RWPE1 (cell line): ENCODE measurements at places on chromosomes 7 and 10.

DNA sequence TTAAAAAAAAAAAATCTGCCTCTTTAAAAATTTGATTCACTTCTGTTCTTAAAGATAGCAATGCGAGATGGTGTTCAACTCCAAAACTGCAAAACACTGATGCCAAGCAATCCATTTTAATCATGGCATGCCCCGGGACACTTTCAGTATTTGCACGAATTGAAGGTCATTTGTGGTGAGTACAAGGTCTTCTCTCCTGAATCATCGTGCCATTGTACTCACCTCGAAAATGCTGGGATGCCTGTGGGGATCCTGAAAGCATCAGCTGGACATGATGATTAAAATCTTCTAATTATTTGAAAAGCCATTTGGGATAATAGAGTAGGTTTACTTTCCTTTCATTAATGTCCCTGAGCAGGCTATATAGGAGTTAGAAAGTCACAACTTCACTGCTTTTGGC is 125.1 kb upstream of the NRP1 start:
- DNase-seq, result no peak

DNA sequence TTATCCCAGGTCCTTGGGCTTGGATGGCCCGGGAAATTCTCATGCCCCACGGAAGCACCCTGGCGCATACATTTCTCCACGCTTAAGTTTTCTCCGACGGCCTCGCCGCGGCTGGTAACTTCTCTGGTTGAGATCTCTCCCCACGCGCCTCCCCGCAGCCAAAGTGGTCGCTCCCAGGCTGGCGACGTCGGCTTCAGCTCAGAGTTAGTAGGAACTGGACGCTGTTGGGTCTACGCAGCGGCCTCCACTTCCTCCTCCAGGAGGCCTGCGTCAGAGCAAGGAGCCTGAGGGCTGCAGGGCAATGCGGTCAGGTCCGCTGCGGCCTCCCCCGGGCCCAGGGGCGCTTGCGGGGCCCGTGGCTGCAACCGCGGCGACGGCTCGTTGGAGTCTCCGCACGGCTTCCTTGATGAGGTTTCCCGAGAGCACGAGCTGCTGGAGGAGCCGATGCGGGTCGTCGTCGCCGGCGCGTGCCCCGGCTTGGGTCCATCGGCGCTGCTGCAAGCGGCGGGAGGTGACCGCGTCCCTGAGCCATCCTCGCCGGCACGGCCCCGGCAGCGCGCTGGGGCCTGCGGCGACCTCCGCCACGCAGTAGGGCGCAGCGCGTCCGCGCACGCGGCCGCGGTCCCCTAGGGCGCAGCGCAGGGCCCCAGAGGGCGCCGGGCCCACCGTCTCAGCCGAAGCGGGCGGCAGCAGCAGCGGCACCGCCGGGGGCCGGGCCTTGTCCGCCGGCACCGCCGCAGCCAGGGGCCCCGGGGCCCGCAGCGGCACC is 744 bp downstream of the FRAT2 start:
- DNase-seq, result peak; percentile 34

DNA sequence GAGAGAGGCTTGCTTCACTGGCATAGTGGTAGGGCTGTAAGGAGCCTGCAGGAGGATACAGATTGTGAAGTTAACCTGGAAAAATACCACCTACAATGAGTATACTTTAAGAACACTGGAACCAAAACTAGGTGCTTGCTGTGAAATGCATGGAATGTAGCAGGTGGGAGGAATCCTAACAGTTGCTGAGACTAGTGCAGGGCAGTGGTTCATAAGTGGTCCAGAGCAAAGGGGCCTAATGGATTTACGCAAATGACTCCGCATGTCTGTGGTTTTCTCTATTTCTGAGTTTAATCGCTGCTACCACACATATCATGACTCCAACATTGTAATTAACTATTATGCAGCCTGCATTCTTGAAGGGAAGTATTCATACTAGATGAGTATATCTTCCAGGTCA is 218.4 kb downstream of the CHRM2 start:
- no peak for DNase-seq

- no peak for DNase-seq
Measured at GRCh38 chr10:18635995-18636394, 15.4 kb downstream of the NSUN6 start.

DNA sequence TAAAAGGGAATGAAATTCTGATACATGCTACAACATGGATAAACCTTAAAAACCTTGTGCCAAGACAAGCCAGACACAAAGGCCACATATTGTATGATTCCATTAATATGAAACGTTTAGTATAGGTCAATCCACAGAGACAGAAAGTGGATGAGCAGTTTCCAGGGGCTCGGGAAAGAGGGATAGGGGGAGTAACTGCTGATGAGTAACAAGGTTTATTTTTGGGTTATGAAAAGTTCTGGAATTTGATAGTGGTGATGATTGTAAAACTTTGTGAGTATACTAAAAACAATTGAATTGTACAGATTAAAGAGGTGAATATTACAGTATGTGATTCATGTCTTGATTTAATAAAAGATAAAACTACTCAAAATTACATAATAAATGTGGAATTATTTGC is 19.1 kb upstream of the SLC13A1 start:
- no peak for DNase-seq

GRCh38 chr7:106329971-106330733 is 45.4 kb upstream of the NAMPT start:
- no peak for DNase-seq

- peak; percentile 16 for DNase-seq
Measured at GRCh38 chr10:15518250-15518649, 147.2 kb upstream of the FAM171A1 start.

- peak; percentile 17 for DNase-seq
Measured at GRCh38 chr10:96044736-96045135, 1.4 kb downstream of the CCNJ start.

GRCh38 chr7:94394109-94394436 is 622 bp upstream of the COL1A2 start:
- no peak for DNase-seq

GRCh38 chr7:4272141-4272540 is 410.0 kb upstream of the FOXK1 start:
- no peak for DNase-seq

DNA sequence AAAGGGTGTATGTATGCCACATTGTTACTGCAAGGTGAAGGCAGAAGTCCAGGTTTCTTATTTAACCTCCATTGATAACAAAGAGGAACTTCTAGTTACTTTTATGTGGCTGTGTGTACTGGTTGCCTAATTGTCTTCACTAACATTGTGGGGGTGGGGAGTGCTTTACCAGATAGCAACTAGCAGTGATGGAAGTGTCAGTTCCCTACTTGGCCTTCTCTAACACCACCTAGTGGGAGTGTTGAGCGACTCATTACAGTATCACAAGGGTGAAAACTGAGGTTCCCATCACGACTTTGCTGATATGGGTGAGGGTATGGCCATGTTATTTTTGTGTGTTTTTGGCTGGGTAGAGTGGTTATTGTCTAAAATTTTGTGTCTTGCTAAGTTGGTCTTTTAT is 274.4 kb downstream of the THSD7A start:
- DNase-seq, result peak; percentile 13

DNA sequence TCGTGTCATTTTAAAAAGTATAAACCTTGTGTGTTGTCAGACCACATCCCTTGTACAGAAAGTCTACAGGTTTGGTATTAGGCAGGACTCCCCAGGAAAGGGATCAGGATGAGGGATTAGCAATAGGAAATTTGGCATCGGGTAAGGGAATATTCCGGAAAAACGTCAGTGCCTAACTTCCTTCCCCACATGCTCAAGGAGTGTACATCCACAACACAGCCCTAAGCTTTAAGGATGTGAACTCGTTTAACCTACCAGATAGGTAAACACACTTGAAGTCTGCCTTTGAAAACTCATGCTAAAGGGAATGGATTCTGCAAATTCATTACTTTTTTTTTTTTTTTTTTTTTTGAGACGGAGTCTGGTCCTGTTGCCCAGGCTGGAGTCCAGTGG is 194.9 kb downstream of the SKIDA1 start:
- no peak for DNase-seq

GRCh38 chr10:133122171-133122935 is 34.6 kb downstream of the ADGRA1 start:
- no peak for DNase-seq

DNA sequence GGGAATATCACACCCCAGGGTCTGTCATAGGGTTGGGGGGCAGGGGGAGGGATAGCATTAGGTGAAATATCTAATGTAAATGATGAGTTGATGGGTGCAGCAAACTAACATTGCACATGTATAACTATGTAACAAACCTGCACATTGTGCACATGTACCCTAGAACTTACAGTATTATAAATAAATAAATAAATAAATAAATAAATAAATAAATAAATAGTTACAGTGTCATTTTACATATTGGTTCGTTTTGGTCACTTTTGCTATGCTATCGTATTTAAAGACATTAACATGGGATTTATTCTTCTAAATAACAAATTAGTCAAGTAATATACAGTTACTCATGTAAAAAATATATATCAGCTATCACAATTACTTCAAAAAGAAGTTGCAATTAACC is 228.7 kb downstream of the HECW1 start:
- no peak for DNase-seq

GRCh38 chr7:100485471-100485876 is 1.7 kb downstream of the NYAP1 start:
- no peak for DNase-seq

GRCh38 chr7:119175911-119176627 is 951.6 kb downstream of the ANKRD7 start:
- peak; percentile 13 for DNase-seq

DNA sequence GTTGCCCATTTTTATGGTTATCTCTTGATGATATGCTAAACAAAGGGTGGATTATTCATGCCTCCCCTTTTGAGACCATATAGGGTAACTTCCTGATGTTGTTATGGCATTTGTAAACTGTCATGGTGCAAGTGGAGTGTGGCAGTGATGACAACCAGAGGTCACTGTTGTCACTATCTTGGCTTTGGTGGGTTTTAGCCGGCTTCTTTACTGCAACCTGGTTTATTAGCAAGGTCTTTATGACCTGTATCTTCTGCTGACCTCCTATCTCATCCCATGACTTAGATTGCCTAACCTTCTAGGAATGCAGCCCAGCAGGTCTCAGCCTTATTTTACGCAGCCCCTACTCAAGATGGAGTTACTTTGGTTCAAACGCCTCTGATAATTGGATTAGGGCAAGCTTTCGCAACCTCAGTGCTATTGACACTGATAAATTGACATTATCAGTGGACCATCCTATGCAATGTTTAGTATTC is 36.9 kb downstream of the BAG3 start:
- no peak for DNase-seq

- no peak for DNase-seq
Measured at GRCh38 chr7:28091190-28091589, 89.4 kb downstream of the JAZF1 start.

GRCh38 chr10:97593421-97593820 is 3.9 kb downstream of the C10orf62 start:
- no peak for DNase-seq

GRCh38 chr10:43409385-43410109 is 561 bp upstream of the HNRNPF start:
- no peak for DNase-seq

- no peak for DNase-seq
Measured at GRCh38 chr10:76010703-76011102, 579.3 kb downstream of the LRMDA start.

DNA sequence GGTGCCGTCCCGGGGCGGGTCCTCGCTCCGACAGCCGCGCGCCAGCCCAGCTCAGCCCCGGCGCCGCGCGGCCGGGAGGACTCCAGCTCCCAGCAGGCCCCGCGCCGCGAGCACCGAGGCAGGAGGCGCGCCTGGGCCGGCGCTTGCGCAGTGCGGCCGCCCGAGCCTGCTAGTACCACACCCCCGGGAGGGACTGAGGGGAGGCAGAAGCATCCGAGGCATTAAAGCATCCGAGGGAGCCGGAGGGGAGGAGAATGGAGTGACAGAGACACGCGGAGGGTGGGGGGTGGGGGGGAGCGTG is at the start of gene GRK5:
Gene GRK5, plus strand, starts transcription at position 206 of the 301 bp plus-strand sequence. CDS start 347 bp downstream, outside the sequence.
- peak; percentile 98 for DNase-seq

GRCh38 chr7:94183891-94184290 is 179.7 kb upstream of the BET1 start:
- DNase-seq, result no peak

DNA sequence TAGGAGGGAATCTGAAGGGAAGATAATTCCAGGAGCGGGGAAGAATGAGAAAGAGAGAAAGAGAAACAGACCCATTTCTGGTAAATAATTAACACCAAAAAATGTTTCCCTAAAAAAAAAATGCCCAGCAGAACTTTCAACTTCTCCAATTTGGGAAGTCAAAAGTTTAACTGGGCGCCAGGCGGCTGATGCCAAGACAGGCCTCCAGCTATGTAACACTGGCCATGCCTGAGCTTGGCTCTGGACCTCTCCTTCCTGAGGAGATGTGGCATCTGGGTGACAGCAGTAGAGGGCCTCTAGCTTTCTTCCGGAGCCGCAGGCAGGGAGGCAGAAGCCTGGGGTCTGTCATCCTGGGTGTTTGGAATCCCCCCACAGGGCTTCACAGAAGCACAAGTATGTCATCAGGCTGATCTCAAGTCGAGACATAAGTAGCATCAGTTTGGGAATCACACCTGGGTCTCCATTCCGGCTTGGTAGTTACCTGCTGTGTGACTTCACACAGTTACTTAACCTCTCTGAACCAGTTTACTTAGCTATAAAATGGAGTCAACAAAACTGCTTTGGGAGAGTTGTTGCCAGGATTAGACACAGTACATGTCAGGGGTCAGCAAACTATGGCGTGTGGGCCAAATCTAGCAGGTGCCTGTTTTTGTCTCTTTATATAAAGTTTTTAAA is 50.5 kb upstream of the TCF7L2 start:
- no peak for DNase-seq

- DNase-seq, result no peak
Measured at GRCh38 chr10:18044976-18045720, 93.4 kb downstream of the SLC39A12 start.

DNA sequence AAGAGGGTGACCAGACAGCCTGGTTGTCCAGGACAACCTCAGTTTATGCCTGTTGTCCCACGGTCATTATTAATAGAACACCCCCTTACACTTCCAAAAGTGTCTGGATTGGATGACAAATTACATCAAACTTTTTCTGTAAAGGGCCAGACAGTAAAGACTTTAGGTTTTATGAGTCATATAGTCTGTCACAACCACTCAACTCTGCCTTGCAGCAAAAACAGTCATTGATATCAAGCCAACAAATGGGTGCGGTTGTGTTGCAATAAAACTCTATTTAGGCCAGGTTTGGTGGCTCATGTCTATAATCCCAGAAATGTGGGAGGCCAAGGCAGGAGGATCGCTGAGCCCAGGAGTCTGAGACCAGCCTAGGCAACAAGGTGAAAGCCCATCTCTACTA is 66.7 kb upstream of the ATP6V0A4 start:
- peak; percentile 71 for DNase-seq

GRCh38 chr10:75115137-75115536 is 3.7 kb downstream of the SAMD8 start:
- no peak for DNase-seq
